ENCODE measurements at places on chromosomes 3 and 15.

GRCh38 chr3:48852151-48852550 lies 4.5 kb upstream of the PRKAR2A start:
- DNase-seq = no peak

DNA sequence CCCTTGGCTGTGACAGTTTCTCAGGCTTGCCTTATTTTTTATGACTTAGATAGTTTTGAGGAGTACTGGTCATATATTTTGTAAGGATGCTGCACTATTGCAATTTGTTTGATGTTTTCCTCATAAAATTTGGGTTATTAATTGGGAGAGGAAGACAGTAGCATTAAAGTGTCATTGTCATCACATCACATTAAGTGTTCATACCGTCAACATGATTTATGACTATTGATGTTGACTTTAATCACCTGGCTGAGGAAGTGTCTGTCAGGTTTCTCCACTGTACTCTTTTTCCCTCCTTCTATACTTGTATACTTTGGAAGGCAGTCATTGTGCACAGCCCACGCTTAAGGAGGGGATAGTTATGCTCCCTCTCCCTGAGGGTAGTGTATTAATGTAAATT lies 26.9 kb downstream of the TRIM69 start:
- no peak for DNase-seq

DNA sequence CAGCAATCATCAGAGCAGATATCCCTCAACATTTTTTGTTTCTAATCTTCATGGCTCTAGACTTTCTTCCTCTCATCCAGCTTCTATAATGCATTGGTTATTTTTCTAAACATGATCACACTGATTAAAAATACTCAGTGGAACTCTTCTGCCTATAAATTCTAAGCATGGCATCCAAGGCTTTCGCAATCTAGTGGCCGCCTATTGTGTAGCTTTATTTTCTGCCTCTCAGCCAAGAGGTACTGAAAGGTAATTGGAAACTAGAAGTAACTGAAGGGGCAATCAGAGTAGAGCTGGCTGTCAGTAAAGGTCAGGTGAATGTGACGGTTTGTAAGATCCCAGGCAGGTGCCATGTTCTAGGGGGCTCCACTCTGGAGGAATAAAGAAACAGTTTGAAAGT lies 33.4 kb downstream of the OXSM start:
- no peak for DNase-seq

DNA sequence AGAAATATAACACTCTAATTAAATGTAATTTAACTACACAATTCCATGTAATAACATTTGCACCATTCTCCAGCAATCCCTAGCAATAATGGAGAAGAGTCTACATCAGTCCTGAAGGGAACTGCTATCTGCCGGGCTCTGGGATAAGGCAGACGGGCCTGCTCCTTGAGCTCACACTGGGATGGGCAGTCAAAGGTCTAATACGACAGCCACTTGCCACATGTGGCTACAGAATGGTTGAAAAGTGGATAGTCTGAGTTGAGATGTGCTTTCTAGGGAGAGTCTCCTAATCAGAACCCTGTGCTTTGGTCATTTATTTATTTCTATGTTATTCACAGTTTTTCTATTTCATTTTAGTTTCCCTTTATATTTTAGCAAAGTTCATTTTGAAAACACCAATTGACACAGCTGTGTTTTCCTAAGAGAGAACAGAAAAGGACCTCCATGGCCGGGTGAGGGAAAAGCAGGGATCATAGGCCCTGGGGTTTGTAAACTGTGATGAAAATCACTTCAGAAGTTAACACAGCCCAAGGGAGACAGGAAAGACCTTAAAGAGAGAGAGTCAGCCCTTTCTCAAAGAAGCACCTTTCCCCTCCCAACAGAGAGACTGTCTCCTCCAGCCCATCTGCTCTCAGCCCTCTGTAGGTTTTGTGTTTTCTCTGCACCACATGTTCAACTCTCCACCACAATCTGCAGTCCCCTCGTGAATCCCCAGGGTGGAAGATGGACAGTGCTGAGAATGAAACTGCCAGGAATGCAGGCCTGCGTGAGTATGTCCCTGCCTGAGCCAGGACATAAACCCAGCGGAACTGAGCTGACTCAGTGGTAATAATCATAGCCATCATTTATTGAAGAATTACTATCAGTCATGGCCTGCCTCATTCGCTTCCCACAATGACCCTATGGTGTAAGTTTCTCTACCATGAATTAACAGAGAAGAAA lies 11.6 kb downstream of the FSIP1 start:
- no peak for DNase-seq
